ENCODE measurements at places on chromosomes 16 and 17. TPM values are rescaled to one million over a fixed set of nuclear protein-coding genes. Genes with fewer than 3 reads are reported as not detected.

SEPTIN12 gene
- not detected for total RNA-seq

SYNGR2 gene
- 57.6 TPM for total RNA-seq

PDE6G gene
- total RNA-seq = 24.7 TPM

GDPD3 gene
- total RNA-seq = 13.2 TPM

MYH13 gene
- total RNA-seq = not detected

GOSR1 gene
- total RNA-seq = 49.7 TPM

KRT39 gene
- total RNA-seq = not detected

MT1H gene
- total RNA-seq = 0.62 TPM

PNMT gene
- total RNA-seq = 0.19 TPM

RMI2 gene
- total RNA-seq = 55.1 TPM

RHOT2 gene
- 128 TPM for total RNA-seq

ARMC7 gene
- total RNA-seq = 18.8 TPM

HEXD gene
- 65.5 TPM for total RNA-seq

PRRT2 gene
- total RNA-seq = 0.98 TPM

TMEM238L gene
- total RNA-seq = not detected

KRTAP4-3 gene
- not detected for total RNA-seq

SPATA22 gene
- total RNA-seq = 0.81 TPM

KIF2B gene
- total RNA-seq = not detected

SCIMP gene
- not detected for total RNA-seq

FBXO39 gene
- total RNA-seq = 7.8 TPM

PRR11 gene
- 95.2 TPM for total RNA-seq

Data from activated CD4-positive, alpha-beta T cell treated with anti-CD3 and anti-CD28 coated beads, Interleukin-2, amount 10 ng/mL, durations not matched to agents 7 days and 5 days (primary cell).